Stimulated activated CD4-positive, alpha-beta T cell treated with anti-CD3 and anti-CD28 coated beads, TNF-alpha, amount 100 ng/mL, for 24 hours (primary cell): ENCODE measurements at places on chromosomes 16 and 17.

DNA sequence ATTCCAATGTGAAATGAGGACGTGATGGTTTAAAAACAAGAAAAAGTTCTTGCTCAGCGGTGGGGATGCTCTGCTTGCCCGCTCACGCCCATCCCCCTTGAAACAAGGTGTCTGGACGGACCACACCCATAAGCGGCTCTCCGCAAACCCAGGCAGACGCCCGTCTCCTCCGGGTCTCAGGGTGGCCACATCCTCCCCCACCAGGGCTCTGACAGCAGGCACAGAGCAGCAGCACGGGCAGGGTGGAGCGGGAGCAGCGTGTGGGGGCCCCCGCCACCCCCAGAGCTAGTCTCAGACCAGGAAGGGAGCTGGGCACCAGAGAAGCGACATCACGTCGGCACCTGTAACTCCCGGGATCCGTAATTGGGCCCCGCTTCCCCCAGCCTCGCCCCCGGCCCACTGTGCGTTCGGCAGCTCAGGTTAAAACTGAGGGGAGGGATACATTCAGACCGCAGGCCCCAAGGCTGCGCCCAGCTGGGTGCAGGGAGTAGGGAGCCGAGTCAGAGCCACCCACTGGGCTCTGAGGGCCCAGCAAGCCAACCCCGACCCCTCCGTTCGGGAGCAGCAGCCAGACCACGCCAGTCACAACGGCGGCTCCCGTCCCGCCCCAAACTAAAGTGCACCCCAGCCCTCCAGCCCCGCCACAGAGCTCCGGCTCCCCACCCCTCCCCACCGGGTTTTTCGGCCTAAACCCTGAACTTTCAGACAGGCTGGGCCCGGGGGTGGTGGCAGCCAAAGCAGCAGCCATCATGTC, 22.0 kb downstream of the CLUH start:
- no peak for DNase-seq

DNA sequence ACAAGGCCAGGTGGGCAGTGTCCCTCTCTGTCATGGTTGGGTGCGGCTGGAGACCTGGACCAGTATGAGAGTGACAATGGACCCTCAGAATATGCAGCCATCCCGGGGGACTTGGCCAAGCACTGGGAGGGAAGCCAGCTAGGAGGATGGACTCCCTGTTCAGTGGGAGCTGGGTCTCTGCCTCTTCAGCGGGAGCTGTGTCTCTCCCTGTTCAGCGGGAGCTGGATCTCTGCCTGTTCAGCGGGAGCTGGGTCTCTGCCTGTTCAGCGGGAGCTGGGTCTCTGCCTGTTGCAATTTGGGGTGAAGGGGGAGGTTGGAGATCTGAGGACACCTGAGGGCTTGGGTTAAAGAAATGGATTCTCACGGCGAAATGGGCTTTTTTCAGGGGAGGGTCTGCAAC, 3.8 kb upstream of the PRSS33 start:
- DNase-seq = no peak

DNA sequence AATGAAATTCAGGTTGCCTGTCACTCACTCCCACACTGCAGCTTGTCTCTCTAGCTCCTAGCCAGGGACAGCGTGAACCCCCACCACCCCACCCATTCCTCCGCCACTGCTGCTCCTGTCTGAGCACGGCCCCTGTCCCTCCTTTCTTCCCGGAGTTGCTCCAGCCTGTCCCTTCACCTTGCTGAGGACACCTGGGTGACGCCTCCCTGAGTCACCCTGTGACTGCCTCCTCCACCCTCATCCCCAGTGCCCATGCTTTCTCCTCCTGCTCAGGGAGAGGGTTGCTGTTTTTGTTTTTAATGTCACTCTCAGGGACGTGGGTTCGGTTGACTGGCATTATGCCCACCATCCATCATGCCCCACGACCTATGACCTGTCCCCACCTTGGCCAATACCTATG, 25.8 kb upstream of the NAT9 start:
- DNase-seq = no peak

GRCh38 chr16:9286930-9287329, 195.5 kb downstream of the HAPSTR1 start:
- no peak for DNase-seq
